Pulmonary artery endothelial cell (primary cell): ENCODE measurements at places on chromosomes 2 and 18.

- no peak for DNase-seq
These were observed 23.4 kb downstream of the NRP2 start for GRCh38 chr2:205705511-205706349.

DNA sequence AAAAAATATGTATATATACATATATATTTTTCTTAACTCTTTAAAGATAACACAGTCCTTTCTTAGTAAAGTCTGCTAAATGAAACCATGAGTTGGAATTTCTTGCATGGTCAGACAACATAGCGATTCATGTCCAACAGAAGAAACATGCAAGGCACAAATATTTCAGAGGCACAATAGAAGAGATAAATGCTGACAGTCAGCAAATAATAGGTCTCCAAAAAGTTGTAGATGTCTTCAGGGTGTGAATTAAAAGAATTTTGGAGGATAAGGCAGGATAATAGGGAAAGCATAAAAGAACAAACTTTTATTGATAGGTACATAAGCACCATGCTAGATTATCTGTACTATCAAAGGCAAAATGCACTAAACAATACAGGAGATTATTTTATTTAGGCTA lies 800.2 kb downstream of the PLCL1 start:
- no peak for DNase-seq

GRCh38 chr2:215712871-215713790 lies 277.3 kb upstream of the FN1 start:
- no peak for DNase-seq

DNA sequence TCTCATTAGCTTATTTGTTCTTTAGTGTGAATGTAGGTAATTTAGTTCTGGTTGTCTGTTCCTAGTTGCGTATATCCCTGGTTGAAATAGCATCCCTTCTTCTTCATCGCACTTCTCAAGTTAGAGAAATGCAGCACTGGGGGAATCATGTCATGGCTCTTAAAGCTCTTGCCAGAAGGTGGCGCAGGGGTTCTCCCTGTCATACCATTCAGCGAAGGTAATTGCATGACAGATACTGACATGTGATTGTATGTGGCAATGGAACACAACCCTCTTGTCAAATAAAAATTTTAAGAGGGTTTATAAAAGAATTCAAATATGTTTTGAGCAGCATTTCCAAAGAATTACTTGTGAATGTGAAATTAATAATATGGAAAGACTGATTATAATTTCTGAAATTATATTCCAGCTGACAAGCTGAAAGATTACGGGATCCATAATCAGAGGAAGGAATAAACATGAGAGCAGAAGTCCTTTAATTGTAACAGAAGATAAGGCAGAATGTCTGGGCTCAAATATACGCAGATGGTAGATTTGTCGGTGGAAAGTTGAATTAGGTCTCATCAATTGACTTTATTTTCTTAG lies 411.7 kb downstream of the DSEL start:
- peak; percentile 15 for DNase-seq

- no peak for DNase-seq
These were observed 87.9 kb downstream of the ZNF804A start for GRCh38 chr2:184685999-184686841.

GRCh38 chr18:25262920-25263319 lies 89.0 kb downstream of the ZNF521 start:
- DNase-seq: no peak

DNA sequence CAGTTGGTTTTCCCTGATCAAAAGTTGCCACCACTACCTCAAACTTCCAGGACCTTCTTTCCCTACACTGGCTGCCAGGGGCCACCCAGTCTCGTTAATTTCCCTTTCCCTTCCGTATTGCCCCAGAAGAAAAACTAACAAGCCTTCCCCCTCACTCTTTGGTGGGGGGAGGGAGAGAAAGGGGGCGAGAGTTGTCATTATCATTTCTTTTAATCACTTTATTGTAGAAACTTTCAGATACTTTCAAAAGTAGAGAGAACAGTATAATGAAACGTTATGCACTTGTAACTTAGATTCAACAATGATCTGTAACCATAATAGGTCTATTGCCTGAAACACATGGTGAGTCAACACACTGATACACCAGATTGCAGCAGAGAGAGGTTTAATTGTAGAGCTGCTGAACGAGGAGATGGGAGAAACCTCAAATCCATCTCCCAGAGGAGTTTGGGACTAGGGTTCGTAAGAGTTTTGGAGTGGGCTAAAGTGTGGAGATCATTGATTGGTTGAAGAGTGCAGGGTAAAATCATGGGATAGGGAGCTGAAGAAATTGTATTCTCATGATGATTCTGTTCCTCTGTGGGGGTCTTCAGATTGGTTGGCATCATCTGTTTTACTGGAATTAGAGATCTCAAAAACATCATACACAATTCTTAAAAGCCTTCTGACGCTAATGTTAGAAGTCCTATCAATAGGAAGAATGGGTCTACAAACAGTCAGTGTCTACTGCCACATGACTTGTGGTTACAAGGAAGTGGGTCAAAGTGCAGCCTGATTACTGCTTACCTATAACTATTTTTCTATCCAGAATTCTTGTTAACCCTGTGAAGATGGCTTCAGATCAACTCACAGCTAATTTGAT lies 2.6 kb upstream of the RNF149 start:
- DNase-seq: no peak

- no peak for DNase-seq
These were observed 4.3 kb upstream of the CDCA7 start for GRCh38 chr2:173350383-173350782.

DNA sequence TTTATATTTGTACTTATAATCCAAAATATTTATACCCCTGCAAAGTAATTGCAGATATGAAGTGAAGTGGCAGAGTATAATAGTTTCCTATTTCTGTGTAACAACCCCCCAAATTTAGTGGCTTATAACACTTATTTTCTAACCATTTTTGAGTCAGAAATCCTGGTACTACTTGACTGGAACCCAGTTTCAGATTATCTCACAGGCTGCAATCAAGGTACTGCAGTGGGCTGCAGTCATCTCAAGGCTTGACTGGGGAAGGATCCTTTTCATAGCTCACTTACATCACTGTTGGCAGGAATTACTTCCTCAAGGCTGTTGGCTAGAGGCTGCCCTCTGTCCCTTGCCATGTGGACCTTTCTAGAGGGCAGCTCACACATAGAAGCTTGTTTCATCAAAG lies 558.2 kb upstream of the PKDCC start:
- no peak for DNase-seq

DNA sequence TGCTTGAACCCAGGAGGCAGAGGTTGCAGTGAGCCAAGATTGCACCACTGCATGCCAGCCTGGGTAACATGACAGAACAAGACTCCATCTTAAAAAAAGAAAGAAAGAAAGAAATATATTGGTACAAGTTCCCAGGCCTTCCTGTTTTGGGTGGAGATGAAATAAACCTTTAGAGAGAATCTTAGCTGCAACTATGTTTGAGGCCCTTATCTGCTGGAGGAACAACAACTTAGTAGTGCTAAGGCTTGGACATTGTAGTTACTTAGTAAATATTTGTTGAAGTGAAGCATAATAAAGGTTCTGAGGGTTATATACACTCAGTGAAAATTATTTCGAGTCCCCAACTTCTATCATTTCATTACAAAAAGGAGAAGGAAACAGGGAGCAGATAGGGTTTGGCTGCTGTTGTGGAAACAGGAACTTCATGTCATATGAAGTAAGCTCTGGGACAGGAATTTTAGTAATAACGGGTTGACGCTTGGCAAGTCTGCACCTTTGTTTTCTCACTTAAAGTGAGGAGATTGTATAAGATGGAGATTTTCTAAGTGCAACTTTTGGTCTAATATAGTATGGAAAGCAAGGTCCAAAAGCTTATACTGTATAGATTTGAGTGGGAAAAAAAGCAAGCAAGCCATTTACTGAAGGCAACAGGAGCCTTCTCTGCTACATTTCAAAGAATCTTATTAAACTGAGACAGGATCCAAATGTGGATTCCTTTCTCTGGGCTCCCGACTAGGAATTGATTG lies 40.0 kb upstream of the AGPS start:
- DNase-seq: no peak

DNA sequence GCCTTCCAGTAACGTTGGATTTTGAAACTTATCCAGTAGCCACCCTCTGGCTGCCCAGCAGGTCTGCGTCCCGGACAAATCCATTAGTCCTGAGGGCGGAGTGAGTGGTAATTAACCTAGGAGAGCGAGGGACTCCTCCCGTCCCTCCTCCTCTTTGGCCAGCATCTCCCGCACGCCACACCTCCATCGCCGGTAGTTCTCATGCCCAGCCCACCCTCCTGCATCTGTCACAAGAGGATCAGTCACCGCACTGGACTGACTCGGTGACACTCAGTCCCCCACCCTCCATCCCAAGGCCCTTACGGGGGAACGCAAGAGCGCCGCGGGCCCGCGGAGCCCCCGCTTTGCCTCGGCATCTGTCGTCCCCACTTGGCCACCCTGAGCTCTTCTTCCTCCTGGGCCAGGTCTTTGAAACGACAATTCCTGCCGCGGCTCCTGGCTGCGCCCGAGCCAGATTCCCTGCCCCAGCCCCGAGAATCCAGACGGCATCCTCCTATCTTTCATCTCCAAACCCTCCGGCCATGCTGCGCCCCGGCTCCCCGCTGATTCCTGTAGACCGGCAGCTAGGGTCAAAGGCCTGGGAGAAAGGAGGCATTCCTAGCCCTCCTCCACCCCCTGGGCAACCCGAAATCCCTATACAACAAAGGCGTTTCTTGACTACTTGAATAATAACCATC lies 77.5 kb downstream of the EIF2AK3 start:
- no peak for DNase-seq

DNA sequence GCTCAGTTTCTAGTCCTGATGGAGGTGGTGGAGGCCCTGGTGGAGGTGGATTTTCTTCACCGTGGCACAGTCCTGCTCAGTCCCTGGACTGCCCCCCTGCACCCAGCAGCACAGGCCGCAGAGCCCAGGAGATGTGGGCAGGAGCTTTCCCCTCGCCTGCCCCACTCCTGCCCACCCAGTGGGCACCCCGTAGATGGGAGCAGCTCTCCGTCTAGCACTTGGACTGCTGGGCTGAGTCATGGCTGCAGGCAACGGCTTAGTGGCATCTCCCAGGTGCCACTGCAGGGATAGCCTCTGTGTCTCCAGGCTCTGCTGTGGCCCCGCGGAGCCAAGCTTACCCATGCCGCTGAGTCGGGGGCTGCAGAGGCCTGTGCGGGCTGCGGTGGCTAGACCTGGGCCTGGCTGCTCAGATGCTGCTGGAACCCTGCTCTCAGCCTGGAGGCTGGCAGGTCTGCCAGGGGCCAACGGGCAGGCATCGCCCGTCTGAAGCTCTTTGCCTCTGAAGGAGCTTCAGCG lies 92.3 kb upstream of the CTDP1 start:
- no peak for DNase-seq

- DNase-seq: no peak
These were observed 10.3 kb upstream of the NT5C1B start for GRCh38 chr2:18599509-18600254.

DNA sequence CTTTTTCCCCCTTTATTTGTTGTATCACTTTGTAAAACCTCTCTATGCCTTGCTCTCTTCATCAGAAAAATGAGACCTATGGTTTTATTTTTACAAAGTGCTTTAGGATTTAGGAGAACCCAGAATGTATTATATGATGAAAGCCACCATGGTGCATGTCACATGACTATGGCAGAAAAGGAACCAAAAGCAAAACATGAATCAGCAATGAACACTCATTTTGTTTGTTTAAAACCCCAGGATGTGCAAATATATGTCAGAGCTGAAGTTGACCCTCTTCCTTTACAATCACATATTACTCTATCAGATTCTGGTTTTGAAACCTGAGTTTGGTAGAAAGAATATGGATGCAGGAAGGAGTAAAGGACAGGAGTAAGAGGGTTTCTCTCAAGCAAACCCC lies 70.0 kb downstream of the FIGN start:
- DNase-seq: no peak

- DNase-seq: no peak
These were observed 15.3 kb upstream of the LOXHD1 start for GRCh38 chr18:46672062-46672970.

DNA sequence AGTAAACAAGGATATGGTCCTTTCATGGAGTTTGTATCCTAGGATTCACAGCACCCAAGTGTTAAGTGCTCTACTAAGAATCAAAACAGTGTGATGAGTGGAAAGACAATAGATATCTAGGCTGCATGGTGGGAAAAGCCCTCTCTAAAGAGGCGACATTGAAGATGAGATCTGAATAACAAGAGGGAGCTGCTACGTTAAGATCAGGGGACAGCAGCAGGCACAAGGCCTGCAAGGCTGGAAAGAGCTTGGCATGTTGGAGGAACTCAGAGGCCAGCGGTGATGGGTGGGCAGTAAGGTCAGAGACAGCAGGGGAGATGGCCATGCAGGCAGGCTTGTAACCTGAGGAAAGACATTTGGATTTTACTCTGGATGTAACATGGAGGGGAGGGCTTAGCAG lies 177.5 kb downstream of the GFPT1 start:
- DNase-seq: no peak

- DNase-seq: no peak
These were observed 363.3 kb downstream of the TNS1 start for GRCh38 chr2:217639481-217639880.

GRCh38 chr2:60984720-60985119 lies 32.8 kb upstream of the PEX13 start:
- no peak for DNase-seq

GRCh38 chr2:110843496-110843895 lies 111.1 kb downstream of the ACOXL start:
- DNase-seq: no peak

- no peak for DNase-seq
These were observed 41.6 kb downstream of the RHBDD1 start for GRCh38 chr2:226877491-226877890.

- no peak for DNase-seq
These were observed 272.5 kb downstream of the GALR1 start for GRCh38 chr18:77522051-77522675.

GRCh38 chr18:49988101-49988500 lies 174.8 kb upstream of the ACAA2 start:
- no peak for DNase-seq

- DNase-seq: no peak
These were observed 86.5 kb downstream of the XDH start for GRCh38 chr2:31328026-31328425.

GRCh38 chr2:94869131-94869530 lies 2.1 kb upstream of the TEKT4 start:
- DNase-seq: no peak

DNA sequence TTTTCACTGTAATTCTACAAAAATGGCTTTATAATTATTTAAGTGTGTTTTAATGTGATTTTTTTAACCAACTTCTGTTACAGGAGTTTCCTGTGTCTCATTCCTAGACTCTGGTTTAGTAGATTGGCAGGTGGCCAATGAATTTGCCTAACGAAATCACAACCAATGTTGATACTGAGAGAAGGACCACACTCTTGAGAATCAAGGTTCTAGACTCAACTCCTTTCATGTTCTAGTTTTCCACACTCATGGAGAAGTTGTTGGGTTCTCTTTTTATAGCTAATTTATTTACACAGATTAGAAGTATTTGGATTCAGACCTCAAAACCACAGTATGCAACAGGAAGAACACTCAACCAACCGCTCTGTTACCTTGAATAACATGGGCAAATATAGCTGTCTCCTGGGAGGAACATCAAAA lies 22.6 kb upstream of the USP34 start:
- no peak for DNase-seq

- DNase-seq: no peak
These were observed 15.8 kb downstream of the C18orf63 start for GRCh38 chr18:74331404-74331803.
